ENCODE measurements at places on chromosomes 1 and 21.

DNA sequence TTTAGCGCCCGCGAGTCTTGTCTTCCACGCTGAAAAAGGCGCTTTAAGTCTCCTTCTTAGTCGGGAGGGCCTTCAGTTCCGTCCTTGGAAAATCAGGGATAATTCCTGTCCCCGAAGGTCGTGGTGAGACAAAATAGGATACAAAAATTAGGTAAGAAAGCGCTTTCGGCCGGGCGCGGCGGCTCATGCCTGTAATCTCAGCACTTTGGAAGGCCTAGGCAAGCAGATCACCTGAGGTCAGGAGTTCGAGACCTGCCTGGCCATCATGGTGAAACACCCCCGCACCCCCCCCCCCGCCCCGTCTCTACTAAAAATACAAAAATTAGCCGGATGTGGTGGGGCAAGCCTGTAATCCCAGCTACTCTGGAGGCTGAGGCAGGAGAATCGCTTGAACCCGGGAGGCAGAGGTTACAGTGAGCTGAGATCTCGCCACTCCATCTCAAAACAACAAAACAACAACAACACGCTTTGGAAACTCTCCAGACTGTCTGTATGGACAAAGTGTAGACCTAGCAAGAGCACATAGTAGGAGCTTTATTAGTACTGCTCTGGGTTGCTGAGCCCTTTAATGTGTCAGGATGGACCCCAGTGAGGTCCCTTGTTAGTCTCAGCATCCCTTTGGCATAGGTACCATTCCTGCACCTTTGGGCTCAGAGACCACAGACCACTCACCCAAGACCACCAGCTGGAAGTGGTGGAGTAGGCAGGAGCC, 790 bp upstream of the TMEM54 start:
- DNase-seq = no peak

DNA sequence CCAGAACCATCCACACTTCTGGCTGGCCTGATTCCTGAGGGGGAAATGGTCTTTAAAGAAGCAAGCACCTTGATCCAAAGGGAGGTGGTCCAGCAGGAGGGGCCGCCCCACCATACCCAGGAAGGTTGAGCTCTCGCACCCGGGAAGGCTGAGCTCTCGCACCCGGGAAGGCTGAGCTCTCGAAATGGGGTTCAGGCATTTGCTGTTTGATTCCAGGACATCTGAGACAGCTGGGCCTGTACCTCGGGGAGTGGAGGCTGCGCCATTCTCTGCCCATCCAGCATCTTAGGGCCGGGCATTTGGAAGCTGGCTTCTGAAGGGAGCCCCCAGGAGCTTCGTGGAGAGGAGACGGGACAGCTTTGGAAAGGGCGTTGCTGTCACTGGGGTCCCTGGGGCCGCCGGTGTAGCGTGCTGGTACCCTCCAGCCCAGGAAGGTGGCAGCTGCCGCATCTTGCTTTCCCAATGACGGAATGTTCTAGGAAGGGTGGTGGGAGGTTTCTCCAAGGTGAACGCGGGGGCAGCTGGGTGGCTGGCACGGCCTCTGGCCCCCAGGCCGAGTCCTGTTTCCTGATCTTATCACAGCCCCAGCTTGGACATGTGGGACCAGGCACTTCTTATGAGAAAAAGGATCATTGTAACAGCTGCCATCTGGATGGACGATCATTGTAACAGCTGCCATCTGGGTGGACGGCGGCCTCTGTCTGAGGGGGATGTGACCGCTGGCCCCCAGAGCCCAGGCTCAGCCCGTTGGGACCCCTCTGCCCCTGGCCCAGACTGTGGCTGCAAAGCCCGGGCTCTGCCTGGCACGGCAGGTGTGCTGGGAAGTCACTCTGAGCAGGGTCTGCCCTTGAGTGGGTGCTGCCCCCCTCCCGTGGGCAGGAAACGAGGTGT, 61.6 kb downstream of the COL18A1 start:
- DNase-seq = no peak

DNA sequence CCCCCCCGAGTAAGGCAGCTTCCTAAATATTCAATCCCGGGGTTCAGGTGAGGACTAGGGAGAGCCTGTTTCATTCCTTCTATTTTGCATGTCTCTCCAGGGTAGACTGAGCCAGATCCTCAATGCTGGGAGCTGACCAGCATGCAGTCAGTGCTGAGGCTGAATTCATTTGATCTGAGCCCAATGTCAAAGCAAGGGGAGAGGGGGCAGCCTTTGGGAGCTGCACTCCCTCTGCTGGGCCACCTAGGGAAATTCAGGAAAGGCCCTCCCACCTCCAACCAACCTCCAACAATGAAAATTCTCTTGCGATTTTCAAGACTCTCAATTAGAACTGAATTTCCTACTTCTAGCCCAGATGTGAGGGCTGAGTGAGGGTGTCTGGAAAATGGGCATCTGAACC, 371.2 kb downstream of the NPHP4 start:
- no peak for DNase-seq

- DNase-seq = no peak
Observed at GRCh38 chr1:32783851-32784250, 33.3 kb downstream of the YARS1 start.

DNA sequence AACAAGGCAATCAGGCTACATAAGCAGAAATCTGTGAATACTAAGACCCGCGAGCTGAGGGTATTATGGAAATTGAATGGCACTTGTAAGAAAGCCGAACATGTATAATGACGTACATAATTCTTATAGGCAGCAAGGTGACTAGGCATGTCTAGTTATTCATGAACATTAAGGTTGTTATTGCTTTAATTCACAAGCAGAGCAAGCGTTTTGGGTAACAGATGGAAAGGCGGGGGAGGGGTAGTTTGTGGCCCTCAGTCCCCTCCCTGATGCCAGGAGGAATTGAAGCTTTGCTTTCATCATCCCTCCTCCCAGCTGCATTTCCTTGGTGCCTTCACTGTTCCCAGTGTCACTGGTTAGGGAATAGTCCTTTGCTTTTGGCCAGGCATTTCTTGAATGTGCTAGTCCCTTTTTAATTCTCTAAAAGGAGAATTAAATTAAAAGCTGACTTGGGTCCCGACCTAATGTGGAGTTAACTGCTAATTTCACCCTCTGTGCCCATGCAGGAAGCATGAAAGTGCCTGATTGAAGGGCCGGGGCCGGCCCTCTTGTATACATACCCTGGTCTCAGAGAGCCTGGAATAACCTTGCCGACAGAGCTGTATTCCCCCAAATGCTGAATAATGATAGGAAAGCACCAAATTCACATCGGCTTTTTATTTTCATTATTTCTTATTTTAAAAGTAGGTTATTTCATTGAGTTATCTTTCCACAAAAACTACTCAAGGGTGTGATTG, 42.5 kb downstream of the RYR2 start:
- DNase-seq = no peak

GRCh38 chr1:171172471-171172870, 12.6 kb upstream of the FMO2 start:
- no peak for DNase-seq

DNA sequence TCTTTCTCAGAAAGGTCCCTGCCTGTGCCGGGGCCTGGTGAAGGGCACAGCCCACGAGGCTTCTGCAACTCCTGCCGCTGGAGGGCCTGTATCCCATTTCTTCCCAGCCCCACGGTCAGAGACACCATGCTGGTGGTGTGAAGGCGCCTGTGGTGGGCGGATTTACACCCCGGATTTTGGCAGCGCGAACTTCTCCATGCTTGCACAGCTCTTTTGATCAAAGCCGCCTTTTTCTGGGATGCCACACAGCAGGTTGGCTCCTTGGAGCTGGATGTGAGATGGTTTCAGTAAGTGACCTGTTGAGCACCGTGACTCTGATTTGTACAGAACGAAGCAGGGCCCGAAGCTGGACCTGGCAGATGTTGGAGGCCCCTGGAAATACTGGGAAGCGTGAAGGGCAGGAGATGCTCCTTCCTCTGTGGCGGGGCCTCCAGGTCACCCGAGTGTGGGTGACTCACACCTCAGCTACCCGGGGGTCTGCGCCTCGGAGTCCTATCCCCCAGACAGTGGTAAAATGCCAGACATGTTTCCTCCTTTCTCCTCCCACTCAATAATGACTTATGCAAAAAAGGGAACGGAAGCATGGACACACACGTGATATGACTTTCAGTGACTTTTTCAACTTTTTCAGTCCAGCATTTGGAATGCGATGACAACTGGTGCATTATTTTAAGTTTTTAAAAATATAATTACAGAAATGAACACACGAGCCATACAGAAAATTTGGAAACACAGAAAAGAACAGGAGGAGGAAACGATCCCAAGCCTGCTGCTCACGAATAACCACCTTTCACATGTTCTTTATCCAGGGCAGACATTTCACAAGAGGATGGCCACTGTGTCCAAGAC, 9.0 kb downstream of the UMODL1 start:
- DNase-seq = no peak

- no peak for DNase-seq
Observed at GRCh38 chr1:200671235-200671786, 1.6 kb upstream of the DDX59 start.

DNA sequence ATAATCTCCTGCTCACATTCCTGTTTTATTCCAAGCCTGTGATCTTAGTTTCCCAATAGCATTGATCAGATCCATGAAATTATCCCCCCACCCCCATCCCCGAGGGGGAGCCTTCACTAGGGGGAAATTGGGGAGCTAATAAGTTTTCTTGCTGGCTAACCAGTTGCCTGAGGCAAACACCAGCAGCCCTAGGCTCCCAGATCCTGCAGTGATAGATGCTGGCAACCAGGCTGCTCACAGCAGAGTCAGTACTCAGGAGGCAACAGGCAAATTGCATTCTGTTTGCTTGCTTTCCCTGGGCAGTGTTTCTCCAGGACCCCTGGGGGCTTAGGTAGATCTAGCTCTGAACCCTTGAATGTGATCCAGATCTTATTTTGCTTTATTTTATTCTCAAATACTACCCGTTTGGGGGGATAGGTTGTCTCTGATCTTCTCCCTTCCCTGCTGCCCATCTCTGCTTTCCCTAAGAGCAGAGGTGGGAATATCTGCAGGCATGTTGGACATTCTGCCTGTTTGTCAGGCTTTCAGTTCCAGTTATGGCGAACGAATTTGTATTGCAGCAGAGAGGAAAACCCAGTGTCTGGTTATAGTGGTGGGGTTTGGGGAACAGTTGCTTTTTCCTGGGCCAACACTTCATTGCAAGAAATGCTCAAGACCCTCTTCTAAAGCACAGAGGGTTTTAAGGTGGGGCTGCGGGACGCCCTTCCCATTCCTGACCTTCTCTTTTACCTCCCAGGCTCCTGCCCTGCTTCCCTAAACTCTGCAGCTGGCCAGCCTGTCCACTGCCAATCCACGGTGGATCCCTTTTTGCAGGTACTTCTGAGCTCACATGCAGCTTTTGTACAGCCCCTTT, 289.8 kb upstream of the PLXNA2 start:
- no peak for DNase-seq

GRCh38 chr1:172746091-172746949, 87.4 kb downstream of the FASLG start:
- no peak for DNase-seq

DNA sequence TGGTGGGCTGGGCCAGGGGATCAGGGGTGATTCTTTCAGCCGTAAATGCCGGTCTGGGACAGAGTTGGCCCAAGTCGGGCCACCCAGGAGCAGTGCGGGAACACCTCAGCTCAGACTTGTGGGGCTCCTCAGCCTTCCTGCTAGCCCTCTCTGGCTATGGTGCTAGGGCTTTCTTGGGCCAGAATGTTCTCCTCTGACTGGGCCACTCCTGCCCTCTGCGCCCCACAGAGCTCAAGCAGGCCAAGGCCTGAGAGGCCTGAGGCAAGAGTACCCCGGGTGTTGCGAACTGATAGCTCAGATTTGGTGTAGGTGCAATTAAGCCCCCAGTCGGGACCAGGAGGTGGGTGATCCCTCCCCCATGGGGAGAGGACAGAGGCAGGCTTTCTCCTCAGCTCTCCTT, 51.8 kb downstream of the LGR6 start:
- DNase-seq = no peak

DNA sequence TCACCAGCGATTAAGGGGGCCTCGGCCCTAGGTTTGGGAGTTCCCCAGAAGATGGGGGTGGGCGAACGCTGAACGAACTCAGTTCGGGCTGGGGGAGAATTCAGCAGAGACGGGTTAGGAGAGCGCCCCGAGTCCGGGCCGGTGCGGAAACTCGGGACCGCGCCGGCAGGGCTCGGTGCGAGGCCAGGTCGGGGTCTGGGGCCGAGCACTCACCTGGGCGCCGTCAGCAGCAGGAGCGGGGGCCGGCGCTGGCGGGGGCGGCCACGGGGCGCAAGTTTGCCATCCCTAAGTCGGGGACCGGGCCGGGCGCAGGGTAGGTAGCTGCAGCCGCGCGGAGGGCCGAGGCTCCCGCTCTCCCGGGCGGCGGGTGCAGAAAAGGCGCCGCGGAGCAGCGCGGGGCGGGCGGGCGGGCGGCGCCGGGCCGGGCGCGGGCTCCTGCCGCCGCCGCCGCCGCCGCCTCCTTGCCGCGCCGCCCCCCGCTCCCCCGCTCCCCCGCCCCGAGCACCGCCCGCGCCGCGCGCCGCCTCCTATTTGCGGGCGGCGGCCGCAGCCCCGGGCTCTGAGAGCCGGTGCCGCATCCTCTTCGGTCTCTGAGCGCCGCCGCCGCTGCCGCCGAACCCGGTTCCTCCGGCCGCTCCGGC, 349 bp downstream of the ADGRB2 start:
- no peak for DNase-seq

DNA sequence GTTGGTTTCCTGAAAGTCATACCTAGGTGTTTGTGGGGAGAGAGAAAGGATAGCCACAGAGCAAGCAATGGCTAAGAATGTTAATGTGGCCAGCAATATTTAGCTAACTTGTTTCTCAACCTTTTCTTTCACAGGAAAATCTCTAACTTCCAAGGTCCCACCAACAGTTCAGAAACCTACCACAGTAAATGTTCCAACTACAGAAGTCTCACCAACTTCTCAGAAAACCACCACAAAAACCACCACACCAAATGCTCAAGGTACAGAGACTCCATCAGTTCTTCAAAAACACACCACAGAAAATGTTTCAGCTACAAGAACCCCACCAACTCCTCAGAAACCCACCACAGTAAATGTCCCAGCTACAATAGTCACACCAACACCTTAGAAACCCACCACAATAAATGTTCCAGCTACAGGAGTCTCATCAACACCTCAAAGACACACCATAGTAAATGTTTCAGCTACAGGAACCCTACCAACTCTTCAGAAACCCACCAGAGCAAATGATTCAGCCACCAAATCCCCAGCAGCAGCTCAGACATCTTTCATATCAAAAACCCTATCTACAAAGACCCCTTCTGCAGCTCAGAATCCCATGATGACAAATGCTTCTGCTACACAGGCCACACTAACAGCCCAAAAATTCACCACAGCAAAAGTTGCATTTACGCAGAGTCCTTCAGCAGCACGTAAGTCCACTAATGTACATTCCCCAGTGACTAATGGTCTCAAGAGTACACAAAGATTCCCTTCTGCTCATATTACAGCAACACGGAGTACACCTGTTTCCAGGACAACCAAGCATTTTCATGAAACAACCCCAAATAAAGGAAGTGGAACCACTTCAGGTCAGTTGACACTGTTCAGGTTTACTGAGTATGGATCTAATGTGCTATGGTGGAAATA, 15.3 kb downstream of the CD55 start:
- peak; percentile 69 for DNase-seq

- DNase-seq = no peak
Observed at GRCh38 chr1:41455479-41456332, 28.8 kb downstream of the EDN2 start.

GRCh38 chr1:118148034-118148433, 37.0 kb downstream of the SPAG17 start:
- DNase-seq = no peak

All from stimulated activated CD4-positive, alpha-beta T cell treated with anti-CD3 and anti-CD28 coated beads, Interleukin-12 subunit alpha, Interleukin-12 subunit beta, amount 100 ng/mL, for 48 hours (primary cell).